ENCODE measurements at places on chromosomes 7 and 10.

DNA sequence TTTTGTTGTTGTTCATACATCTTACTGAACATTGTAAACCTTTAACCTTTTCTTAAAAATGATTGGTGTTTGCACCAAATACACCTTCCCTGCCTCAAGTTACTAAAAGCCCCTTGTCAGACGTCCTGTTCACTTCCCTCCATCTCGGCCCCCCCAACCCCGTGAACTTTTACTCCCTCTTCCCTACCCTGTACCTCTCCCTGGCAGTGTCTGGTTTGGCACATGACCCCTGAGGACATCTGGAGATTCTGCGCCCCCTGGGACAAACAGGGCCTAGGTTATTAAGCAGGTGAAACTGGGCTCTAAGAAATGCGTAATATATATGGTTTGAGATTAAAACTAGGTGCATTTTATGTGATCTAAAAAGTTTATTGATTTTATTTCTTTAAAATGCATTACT is 1.4 kb downstream of the PPP2R2D start:
- no peaks in the 10 kb centered on the region for H3K27me3 ChIP-seq
- no peak overlapping the region for H3K4me3 ChIP-seq
- H3K4me1 ChIP-seq: peaks cover 58% of the 10 kb centered on the region
- peak overlapping the region; percentile 98 for H3K27ac ChIP-seq
- peak; percentile 37 for DNase-seq

DNA sequence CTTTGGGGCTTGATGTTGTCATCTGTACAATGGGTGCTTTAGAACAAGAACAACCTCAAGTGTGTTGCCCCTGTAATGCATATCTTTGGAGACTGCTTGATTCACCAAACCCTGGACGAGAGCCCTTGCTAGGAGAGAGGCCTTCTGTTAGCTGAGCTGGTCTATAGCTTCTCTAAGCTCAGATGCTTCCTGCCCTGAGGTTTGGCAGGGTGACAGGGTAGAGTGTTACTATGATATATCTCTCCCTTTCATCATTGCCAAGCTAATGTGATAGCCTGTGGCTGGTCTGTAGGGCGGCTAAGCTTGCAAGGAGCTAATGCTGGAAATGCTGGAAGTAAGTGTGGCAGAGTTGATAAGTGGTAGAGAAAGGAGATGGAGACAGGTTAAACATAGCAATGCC is 364.1 kb downstream of the RPS24 start:
- no peak for DNase-seq
- H3K4me3 ChIP-seq: no peak overlapping the region
- no peaks in the 10 kb centered on the region for H3K36me3 ChIP-seq
- H3K27me3 ChIP-seq: no peaks in the 10 kb centered on the region

- no peaks in the 10 kb centered on the region for H3K36me3 ChIP-seq
- no peaks in the 10 kb centered on the region for H3K27me3 ChIP-seq
- no peak for DNase-seq
- H3K4me1 ChIP-seq: peaks cover 7% of the 10 kb centered on the region
- H3K27ac ChIP-seq: no peak overlapping the region
Observed at GRCh38 chr10:128102480-128103228, 23.6 kb downstream of the MKI67 start.

- no peaks in the 10 kb centered on the region for H3K36me3 ChIP-seq
- no peak overlapping the region for H3K27ac ChIP-seq
- H3K4me1 ChIP-seq: no peaks in the 10 kb centered on the region
- peak; percentile 36 for DNase-seq
- H3K4me3 ChIP-seq: no peak overlapping the region
Observed at GRCh38 chr10:507908-508444, 181.5 kb downstream of the DIP2C start.

GRCh38 chr7:1926908-1927306 is 256.8 kb downstream of the ELFN1 start:
- H3K27ac ChIP-seq: no peak overlapping the region
- no peaks in the 10 kb centered on the region for H3K4me1 ChIP-seq
- H3K4me3 ChIP-seq: no peak overlapping the region
- H3K27me3 ChIP-seq: no peaks in the 10 kb centered on the region

GRCh38 chr7:105896407-105896911 is 20.1 kb upstream of the ATXN7L1 start:
- peaks cover 16% of the 10 kb centered on the region for H3K4me1 ChIP-seq
- DNase-seq: no peak
- no peaks in the 10 kb centered on the region for H3K36me3 ChIP-seq
- H3K27me3 ChIP-seq: no peaks in the 10 kb centered on the region
- H3K27ac ChIP-seq: no peak overlapping the region
- no peak overlapping the region for H3K4me3 ChIP-seq

GRCh38 chr7:148398844-148399365 is 191.7 kb upstream of the C7orf33 start:
- no peaks in the 10 kb centered on the region for H3K4me1 ChIP-seq
- no peak overlapping the region for H3K4me3 ChIP-seq
- no peaks in the 10 kb centered on the region for H3K36me3 ChIP-seq
- no peak overlapping the region for H3K27ac ChIP-seq

- no peaks in the 10 kb centered on the region for H3K4me1 ChIP-seq
- peaks cover 3% of the 10 kb centered on the region for H3K36me3 ChIP-seq
- no peak overlapping the region for H3K27ac ChIP-seq
- no peak overlapping the region for H3K4me3 ChIP-seq
Observed at GRCh38 chr7:23158546-23158945, 23.3 kb upstream of the NUP42 start.

GRCh38 chr7:30996256-30996655 is 32.5 kb downstream of the GHRHR start:
- H3K36me3 ChIP-seq: no peaks in the 10 kb centered on the region
- H3K27me3 ChIP-seq: no peaks in the 10 kb centered on the region
- no peaks in the 10 kb centered on the region for H3K4me1 ChIP-seq
- DNase-seq: peak; percentile 76

- peak; percentile 84 for DNase-seq
- H3K27ac ChIP-seq: peak overlapping the region; percentile 65
Observed at GRCh38 chr7:54932818-54933543, 85.8 kb upstream of the EGFR start.

DNA sequence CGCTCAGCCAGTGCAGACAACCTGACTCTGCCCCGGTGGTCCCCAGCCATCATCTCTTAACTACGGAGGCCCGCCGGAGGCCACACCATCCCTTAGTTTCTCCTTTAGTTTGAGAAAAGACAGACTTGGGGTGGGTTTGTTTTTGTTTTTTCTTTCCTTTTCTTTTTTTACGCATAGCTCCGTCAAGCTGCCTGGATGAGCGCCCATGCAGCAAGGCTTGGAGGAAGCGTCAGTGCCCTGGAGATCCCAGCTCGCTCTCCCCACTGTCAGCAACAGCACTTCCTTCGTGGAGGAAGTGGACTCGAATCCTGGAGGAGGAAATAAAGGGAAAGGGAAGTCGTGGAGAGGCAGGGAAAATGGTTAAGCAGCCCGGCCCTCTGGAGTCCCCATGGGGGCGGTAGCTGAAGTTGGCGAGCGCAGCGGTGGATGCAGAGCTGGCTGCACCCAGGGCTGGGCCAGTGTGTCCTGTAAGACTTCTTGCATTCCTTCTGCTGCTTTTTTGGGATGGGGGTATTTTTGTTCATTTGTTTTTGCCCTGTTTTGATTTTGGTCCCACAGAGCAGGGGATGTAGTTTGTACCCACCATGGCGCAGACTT is 35.9 kb upstream of the GJD4 start:
- peaks cover 25% of the 10 kb centered on the region for H3K4me1 ChIP-seq
- no peak overlapping the region for H3K27ac ChIP-seq
- H3K4me3 ChIP-seq: no peak overlapping the region
- no peak for DNase-seq

- no peaks in the 10 kb centered on the region for H3K36me3 ChIP-seq
- no peaks in the 10 kb centered on the region for H3K27me3 ChIP-seq
- H3K27ac ChIP-seq: no peak overlapping the region
Observed at GRCh38 chr7:99843808-99844207, 16.0 kb downstream of the CYP3A43 start.

DNA sequence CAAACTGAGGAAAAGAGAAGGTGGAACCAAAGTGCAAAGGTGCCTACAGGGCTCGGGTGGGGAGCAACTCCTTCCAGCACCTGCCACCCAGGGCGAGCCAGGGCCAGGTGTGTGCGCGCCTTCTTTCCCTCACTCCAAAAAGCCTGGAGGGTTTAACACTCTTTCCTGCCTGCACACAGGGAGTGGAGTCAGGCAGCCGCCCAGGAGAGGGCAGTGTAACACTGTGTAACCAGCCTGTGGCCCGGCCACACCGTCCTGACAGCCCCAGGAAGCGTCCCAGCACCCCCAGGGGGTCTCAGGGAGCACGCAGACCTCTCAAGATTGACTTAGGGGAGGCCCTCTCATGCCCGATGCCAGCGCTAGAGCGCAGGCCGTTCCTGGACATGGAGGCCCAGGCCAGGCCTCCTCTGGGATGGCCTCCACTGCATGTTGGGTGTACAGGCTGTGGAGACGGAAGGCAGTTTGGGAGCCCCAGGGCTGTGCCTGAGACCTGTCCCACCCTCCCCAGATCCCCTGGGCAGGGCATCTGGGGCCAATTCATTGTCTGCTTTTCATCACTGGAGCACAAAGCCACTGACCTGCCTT is 13.4 kb downstream of the BRI3 start:
- H3K36me3 ChIP-seq: peaks cover 40% of the 10 kb centered on the region
- H3K27me3 ChIP-seq: no peaks in the 10 kb centered on the region
- H3K27ac ChIP-seq: no peak overlapping the region
- H3K4me3 ChIP-seq: no peak overlapping the region
- H3K4me1 ChIP-seq: no peaks in the 10 kb centered on the region

DNA sequence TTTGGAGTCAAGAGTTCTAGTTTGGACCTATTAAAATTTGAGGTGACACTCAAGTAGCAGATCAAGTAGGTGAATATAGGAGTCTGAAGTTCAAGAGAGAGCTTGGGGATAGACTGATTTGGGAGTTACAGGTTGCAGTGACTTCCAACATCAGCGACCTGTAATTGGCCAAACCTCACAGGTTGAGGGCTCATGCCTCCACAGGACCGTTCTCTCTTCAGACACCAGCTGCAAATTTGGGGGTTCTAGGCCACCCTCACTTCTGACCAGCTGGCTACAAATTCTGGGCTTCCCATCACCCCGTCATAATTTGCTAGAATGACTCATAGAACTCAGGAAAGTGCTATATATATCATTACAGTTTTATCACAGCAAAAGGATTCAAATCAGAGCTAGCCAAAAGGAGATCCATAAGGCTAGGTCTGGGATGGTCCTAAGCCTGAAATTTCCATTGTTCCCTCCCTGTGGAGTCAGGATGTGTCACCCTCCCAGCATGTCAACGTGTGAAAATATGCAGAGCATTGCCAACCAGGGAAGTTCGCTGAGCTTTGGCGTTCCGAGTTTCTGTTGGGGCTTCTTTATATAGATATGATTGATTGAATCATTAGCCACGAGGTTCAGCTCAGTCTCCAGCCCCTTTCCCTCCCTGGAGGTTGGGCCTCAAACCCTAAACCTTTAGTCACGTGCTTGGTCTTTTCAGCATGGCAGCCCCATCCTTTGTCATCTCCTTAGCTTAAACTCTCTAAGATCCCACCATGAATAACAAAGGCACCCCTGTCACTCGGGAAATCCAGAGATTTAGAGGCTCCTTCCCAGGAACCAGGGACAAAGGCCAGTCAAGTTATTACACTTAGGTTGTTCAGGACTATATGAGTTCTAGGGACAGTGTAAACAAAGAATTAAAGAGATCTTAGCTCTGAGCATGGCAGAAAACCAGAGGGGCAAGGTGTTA is 20.7 kb upstream of the ZNF212 start:
- no peak overlapping the region for H3K27ac ChIP-seq
- peaks cover 100% of the 10 kb centered on the region for H3K36me3 ChIP-seq
- H3K27me3 ChIP-seq: no peaks in the 10 kb centered on the region

GRCh38 chr10:71683301-71683700 is 36.3 kb downstream of the C10orf105 start:
- H3K27ac ChIP-seq: no peak overlapping the region
- H3K4me3 ChIP-seq: no peak overlapping the region
- no peaks in the 10 kb centered on the region for H3K4me1 ChIP-seq
- no peaks in the 10 kb centered on the region for H3K27me3 ChIP-seq
- no peaks in the 10 kb centered on the region for H3K36me3 ChIP-seq

DNA sequence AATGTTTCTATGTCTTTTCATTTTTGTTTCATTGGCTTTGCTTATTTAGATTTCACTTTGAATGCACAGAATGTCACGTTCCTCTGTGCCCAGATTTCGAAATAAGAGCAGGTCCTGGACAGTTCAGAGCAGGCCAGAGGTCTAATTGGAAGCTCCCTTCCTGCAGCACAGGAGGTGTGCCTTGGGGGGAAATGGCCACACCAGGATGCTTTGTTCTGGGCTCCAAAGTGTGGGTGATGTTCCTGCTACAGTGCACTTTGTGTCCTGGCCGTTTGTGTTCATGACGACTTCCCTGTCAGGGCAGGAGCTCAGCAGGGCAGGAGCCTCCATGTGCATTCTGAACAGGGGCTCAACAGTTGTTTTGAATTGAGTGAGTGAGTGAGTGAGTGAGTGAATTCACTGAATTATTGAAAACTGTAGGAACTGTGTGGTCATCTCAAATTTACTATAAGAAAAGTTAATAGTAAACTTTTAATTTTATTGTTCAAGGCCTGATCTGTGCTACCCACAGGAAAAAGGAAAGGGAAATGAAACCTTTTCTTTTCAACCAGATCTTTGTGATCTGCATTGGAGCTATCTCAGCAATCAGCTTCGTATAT is 109.5 kb upstream of the GJD4 start:
- H3K4me3 ChIP-seq: no peak overlapping the region
- no peak for DNase-seq
- peaks cover 39% of the 10 kb centered on the region for H3K4me1 ChIP-seq

DNA sequence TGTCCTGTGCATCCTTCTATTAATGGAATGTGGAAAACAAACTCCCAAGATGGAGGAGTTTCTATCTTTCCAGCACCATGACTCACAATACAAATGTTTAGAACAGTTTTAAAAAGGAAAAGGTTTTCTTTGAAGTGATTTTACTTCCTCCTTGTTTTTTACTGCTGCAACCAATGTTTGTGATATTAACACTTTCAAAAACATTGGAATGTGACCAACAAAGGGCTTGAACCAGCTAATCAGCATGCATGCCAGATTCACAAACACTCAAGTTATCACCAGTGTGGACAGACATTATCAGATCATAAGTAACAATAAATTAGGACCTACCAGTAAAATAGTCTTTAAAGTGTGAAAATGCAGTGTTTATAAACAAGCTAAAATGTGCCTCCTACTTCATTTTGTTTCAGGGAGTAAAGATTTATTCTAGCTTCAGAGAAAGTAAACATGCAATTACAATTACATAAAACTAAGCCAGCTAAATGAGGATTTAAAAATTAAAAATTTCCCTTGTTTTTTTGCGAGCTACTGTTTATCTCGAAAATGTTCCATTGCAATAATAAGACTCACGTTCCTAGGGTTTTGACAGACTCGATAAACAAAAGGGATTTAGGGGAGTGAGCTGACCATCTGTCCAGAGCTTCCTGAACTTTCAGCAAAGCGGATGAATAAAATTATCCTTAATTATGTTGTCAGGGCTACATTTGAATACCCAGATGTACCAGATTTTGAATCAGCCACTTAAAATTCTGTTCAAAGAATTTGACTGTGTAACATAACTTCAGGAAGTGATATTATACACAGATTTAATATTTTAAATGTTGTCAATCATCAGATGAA is 29.8 kb downstream of the CPVL start:
- H3K4me3 ChIP-seq: no peak overlapping the region
- H3K4me1 ChIP-seq: no peaks in the 10 kb centered on the region
- no peaks in the 10 kb centered on the region for H3K36me3 ChIP-seq
- H3K27ac ChIP-seq: no peak overlapping the region
- no peak for DNase-seq

Measured in sigmoid colon (tissue), 7 donors.